ENCODE measurements at places on chromosomes 7 and 10.

- no peak for DNase-seq
Observed at GRCh38 chr10:127472976-127473375, 76.1 kb upstream of the NPS start.

DNA sequence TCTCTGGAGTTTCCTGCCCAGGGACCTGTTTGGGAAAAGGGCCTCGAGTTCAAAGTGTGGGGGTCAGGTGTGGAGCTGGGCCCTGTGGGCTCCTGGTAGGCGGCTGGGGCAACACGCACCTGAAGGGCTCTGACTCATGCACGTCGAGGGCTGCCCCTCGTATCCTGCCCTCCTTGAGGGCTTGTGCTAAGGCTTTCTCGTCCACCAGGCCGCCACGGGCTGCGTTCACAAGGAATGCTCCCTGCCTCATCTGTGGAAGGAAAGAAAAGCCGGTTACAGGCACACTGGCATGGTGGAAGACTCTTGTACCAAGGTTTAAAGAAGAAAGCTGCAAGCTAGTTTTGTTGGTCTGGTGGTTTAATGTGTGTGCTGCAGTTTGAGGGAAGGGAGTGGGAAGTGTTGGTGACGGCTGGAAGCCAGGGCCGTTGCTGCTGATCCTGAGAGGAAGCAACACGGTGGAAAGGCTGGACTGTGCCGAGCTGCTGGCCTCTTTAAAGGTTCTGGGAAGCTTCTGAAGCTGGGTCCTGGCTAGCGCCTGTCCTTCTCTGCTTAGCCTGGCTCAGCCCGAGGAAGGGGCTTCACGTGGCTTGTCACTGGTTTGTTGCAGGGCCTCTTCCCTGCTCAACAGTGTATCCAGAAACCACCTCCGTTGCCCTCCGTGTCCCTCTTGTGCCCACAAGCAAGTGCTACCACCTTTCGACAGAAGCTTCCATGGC is 52.0 kb downstream of the ZRANB1 start:
- no peak for DNase-seq

- no peak for DNase-seq
Observed at GRCh38 chr10:102738692-102739121, 5.0 kb upstream of the WBP1L start.

DNA sequence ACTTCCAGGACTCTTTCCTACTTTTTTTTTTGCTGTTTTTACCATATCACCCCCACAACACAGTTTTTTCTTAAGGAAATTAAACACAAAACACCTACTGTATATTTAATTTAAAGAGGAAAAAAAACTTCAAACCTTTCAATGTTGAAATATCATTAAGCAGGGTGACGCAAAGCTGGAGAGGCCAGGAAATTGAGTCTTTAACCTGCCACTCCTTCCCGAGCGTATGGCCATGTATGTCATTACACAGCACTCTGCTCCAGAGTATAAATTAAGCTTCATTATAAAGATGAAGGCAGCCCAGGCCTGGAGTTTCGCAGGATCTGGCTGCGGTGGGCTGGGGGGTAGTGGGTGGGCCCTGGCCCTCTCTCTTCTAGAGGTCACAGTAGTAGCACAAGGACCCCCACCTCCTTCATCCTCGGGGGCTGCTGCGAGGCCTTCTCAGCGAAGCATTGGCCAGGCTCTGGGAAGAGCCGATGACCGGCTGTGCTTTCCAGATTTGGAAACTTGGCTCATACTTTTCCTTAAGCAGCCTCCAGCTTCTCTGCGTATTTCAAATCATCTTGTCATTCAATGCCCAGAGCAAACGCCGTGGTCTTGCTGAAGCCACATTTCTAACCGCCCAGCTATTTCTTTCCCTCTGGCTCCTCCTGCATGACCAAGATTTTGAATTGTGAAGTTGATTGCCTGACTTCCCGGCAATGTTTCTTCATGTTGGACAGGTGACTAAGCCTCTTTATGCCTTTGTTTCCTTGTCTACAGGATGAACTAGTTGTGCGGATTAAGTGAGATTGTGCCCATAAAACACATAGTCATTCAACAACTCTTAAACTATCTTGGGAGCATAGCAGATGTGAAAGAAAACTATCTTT is 765.1 kb downstream of the SUGCT start:
- no peak for DNase-seq

GRCh38 chr7:33494474-33494873 is 365.1 kb downstream of the BBS9 start:
- DNase-seq: no peak

DNA sequence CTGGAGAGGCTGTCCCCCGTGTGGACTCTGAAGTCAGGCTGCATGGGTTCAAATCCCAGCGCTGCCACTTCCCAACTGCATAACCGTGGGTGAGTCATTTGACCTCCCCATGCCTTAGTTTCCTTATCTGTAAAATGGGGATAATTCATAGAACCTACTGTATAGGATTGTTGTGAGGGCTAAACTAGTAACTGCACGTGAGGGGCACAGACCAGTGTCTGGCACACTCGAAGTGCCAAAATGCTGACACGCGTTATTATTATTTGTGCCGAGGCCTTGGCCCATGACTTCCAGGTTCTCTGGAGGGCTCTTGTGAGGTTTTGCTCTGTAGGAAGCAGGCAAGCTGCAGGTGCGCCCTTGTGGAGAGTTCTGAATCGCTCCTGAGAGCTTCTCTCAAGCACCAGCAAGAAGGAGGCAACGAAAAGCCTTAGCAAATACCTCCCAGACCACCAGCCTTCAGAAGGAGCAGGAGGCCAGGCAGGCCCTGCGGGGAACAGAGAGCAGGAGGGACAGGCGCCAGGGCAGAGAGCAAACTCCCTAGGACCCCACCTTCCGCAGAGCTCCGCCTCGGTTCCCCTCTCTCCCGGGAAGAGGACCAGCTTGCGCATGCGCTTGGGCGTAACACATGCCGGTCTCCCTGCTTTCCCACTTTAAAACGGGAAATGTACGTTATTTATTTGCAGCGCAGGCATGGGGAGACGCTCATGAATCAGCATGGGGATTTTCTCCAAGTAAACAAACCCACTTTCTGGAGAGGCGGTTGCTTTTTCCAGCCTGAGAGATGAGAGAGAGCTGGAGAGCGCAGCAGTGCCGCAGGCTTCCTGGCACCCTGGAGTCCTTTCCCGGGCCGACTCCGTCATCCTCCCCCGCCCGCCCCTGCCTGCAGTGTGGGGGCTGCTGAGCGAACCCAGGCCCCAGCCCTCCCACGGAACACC is 39.6 kb downstream of the SORCS3 start:
- no peak for DNase-seq

DNA sequence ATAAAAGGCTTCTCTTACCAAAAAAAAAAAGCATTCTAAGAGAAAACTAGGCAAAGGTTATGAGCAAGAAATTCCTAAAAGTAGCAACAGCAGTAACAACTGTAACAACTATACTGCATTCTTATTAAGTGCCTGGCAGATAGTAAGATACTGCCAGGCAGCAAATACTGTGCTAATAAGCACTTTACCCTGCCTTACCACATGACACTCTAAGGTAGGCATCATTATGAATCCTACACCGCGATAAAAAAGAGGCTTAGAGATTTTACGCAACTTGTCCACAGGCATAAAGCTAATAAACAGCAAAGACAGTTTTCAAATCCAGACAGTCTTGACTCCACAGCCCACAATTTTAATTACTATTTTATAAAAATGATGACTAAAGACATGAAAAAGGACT is 83.2 kb downstream of the USP6NL start:
- DNase-seq: no peak

DNA sequence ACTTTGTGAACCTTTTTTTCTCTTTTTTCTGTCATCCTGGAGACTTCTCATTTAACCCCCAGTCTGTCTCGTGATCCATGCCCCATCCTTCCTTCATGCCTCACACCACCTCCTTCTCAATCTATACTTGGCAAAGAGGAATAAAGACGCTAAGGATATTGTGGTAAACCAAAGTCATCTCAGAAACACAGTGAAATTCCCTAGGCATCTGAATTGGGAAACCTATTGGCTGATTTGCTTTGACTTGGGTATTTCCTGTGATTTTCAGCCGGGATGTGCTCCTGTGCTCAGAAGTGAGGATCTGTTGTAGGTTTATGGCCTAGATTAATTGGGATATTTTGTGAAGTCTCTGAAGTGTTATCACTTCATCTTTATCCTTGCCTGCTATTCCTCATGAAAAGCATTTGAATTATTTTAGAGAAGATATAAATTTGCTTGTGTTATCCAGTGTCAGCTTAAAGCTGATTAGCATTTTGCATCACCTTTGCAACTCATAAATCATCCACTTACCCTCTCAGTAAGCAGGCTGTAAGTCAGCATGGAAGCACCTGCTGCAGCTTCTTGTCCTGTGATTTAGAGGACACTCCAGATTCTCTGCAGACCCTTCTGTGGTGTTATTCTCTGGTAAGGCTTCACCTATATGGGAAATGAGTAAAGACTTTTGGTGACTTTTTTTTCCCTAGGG is 138.0 kb downstream of the AUTS2 start:
- DNase-seq: no peak

GRCh38 chr7:43735403-43735801 is 6.1 kb upstream of the COA1 start:
- no peak for DNase-seq

- DNase-seq: no peak
Observed at GRCh38 chr10:72257051-72257892, 16.5 kb upstream of the DDIT4 start.

GRCh38 chr10:55820478-55820877 is 540.6 kb downstream of the ZWINT start:
- no peak for DNase-seq

DNA sequence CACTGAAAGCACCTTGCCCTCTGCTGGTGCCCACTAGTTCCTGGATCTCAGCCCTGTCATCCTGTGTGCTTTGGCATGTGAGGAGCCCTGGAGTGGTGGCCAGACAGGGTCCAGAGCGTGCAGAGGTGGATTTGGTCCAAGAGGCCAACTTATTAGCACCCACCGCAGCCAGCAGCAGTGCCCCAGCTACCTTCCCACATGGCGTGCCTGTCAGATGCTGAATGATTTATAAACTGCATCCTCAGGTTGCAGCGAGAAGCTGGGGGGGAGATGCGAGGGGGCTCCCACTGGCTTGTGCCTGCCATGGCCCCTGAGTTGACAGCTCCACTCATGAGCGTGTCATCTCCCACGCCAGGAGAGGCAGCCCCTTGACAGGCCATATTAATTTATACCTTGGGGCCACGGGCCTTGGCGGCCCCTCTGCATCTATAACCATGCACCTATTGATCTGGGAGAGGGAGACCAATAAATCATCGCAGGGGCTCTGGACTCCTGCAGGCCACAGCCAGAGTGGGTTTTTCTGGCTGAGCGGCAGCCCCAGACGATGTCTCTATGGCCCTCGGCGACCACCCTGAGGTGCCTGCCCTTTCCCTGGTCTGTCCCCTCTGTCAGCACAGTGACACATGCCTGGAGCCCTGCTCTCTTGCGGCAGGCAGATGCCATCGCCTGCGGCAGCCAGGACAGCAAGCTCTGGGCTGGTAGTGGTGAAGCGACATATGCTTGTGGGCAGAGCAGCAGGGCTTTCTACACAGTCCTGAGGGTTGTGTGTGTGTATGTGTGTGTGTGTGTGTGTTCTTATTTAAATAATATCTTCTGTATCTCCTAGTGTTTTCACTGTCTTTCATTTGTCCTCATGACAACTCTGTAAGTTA is 120.8 kb downstream of the CDH23 start:
- DNase-seq: no peak

DNA sequence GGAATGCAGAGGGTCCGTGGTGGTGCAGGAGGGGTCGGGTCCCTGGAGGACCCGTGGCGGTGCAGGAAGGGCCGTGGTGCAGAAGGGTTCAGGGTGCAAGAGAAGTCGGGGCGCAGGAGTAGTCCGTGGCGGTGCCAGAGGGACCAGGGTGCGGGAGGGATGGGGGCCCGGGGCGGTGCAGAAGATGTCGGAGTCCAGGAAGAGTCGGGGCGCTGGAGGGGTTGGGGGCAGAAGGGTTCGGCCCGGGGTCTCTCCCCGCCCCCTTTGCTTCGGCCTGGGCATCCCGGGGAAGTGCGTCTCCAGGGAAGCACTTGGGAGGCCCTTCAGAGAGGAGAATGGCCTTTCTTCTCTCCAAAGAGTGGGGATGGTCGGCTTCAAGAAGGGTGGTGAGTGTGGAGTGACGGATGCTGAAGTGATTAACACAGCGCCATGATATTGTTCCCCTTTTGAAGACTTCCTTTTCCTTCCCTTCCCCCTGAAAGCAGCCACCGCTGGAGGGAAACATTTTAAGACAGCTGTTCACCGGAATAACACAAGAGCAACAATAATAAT is 997 bp downstream of the WDR37 start:
- no peak for DNase-seq

DNA sequence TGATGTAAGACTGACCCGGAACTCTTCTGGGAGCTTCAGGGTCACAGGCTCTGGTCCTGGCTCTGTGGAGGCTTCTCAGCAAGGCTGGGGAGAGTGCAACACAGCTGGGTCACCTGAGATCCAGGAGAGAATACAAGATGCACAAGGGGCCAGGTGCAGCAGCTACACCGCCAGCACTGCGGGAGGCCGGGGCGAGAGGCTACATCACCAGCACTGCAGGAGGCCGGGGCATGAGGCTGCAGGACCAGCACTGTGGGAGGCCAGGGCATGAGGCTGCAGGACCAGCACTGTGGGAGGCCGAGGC is 44.3 kb downstream of the PDGFA start:
- no peak for DNase-seq

DNA sequence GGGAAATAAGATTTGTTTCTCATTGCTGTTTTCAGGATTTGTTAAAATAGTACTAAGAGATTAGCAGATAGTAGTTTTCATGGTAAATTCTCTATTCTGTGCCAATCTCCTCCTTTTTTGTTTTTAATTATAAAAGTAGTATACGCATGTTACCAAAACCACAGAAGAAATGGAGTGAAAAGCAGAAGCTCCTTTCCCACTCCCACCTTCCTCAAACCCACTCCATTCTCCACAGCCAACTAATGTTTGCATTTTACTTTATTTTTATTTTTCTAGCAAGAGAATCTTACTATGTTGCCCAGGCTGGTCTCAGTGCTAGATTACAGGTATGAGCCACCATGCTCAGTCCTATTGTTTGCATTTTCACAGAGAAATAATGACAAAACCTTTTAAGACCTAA is 4.5 kb upstream of the LRMDA start:
- no peak for DNase-seq

DNA sequence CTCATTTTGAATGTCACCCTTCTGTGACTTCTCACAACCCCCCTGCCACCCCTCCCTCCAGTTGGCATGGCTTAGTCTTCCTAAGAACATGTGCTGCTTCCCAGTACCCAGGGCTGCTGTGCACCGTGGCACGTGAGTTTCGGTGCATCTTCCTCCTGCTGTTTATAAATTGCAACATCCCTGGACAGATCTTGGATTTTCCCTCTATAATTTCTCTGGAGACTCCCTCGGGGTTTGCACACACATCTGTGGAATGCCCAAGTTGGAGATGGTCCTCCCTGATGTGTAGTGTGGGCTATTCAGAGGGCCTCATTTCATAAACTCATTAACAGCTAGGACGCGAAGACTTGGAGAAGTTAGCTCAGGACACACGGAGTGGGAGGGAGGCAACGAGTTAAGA is 52.9 kb downstream of the IKZF1 start:
- DNase-seq: no peak

GRCh38 chr7:40219917-40220316 is 85.1 kb downstream of the SUGCT start:
- DNase-seq: no peak

GRCh38 chr7:118642396-118642795 is 417.9 kb downstream of the ANKRD7 start:
- no peak for DNase-seq

Data from activated naive CD4-positive, alpha-beta T cell (primary cell).